H54 (cell line): ENCODE measurements at places on chromosomes 2 and 18.

GRCh38 chr2:67917332-67918054 is 145.3 kb downstream of the C1D start:
- peak; percentile 49 for DNase-seq

- peak; percentile 69 for DNase-seq
Observed at GRCh38 chr2:29115797-29116781, 874 bp downstream of the CLIP4 start.

- DNase-seq, result no peak
Observed at GRCh38 chr18:48227206-48227605, 182.0 kb downstream of the ZBTB7C start.

DNA sequence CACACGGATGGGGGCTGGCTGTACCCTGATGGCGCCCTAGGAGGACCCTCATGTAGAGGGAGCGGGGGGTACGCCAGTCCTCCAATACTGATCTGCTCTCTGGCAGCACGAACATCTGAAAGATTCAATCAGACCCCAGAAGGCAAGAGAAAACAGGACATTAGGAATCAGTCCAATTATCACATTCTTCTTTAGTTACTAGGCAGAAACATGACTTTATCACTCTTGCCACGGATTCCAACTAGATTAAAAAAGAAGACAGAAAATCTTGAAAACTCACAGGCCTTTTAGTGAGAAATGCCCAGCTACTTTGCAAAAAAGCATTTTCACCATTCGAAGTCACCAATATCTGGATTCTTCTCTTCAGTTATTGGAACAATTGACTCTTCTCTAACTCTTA is 68.4 kb downstream of the ID2 start:
- DNase-seq, result no peak

GRCh38 chr2:101710471-101711318 is 13.2 kb downstream of the MAP4K4 start:
- DNase-seq, result no peak

DNA sequence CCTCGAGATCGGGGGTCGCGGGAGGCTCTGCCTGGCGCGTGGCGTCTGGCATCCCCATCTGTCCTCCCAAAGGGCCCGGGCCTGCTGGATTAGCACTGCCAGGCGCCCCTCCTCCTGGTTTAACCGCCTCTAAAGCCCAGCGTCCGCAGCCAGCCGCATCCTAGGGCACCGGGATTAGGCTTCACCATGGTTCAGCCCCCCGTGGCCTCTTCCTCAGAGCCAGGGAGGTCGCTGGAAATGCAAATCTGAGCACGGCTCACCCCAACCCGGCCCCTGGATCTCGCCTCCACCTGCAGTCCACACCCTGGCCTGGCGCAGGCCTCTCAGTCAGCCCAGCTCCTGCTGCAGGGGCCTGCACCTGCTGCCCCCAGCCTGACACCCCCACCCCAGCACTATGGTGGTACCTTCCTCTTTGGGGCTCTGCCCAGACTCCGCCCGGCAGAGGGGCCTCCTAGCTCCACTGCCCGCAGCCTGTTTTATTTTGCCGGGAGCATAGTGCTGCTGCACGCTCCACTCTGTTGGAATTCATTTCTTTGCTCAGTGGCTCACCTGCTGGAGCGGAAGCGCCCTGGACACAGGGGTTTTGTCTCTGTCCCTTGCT is 13.2 kb downstream of the PRELID3A start:
- no peak for DNase-seq

- no peak for DNase-seq
Observed at GRCh38 chr2:77800410-77800809, 278.2 kb upstream of the LRRTM4 start.

DNA sequence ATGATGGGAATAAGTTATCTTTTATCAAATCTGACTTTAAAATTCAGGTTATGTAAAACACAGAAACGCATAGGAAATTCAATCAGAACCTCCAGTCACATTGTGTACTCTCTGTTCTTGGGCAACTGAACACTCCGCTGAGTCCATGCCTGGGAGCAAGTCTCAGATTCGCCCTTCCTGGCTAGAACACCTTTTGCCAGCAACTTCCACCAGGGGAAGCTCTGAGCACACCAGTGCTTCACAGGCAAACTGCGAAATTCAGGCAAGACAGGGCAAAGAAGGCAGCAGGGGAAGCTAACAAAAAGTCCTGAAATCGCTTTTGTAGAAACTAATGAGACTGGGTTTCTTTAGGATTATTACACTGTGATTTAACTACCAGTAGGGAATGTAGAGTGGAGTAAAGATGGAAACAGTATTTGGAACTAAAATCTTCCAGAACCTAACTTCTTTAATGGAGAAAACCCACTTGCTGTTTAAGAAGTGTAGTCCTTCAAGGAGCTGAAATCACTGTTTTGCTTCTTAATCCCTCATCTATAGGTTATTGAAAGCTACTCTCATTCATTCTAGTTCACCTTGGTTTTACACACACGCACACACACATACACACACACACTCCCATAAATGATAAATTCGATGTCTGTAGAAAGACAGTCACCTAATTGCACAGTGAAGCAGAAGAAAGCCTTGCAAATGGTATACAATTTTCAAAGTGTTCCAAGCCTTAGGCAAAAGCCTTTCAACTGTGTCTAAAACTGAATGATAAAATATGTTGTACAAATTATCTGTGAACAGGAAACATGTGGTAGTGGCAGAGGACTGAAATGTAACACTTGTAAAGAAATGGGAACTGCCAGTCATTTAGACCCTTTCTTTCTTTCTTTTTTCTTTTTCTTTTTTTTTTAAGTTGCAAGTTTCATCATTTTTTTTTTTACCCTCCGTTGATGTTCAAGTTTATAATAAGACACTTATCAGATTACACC is 214.5 kb downstream of the TMEM182 start:
- peak; percentile 5 for DNase-seq

DNA sequence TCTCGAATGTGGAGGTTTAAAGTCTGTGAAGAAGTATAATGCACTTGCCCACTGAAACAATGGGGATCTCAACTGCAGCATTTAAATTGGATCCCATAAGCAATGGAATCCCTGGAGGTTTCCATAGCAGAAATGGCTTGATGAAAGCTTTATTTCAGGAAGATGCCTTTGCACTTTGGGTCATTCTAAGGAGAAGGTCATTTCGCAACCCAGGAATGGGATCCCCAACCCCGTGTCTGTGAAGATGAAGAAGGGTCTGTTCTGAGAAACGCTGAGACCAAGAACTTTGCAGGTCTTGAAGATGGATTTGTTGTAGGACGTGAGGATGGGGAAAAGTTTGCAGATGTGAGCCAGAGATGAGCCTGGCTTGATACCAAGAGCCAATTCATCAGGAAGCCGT is 1.8 kb upstream of the KCNG3 start:
- DNase-seq, result no peak

- DNase-seq, result no peak
Observed at GRCh38 chr18:23487738-23488570, 15.4 kb upstream of the RMC1 start.

GRCh38 chr2:36919041-36919837 is 47.1 kb downstream of the STRN start:
- no peak for DNase-seq

DNA sequence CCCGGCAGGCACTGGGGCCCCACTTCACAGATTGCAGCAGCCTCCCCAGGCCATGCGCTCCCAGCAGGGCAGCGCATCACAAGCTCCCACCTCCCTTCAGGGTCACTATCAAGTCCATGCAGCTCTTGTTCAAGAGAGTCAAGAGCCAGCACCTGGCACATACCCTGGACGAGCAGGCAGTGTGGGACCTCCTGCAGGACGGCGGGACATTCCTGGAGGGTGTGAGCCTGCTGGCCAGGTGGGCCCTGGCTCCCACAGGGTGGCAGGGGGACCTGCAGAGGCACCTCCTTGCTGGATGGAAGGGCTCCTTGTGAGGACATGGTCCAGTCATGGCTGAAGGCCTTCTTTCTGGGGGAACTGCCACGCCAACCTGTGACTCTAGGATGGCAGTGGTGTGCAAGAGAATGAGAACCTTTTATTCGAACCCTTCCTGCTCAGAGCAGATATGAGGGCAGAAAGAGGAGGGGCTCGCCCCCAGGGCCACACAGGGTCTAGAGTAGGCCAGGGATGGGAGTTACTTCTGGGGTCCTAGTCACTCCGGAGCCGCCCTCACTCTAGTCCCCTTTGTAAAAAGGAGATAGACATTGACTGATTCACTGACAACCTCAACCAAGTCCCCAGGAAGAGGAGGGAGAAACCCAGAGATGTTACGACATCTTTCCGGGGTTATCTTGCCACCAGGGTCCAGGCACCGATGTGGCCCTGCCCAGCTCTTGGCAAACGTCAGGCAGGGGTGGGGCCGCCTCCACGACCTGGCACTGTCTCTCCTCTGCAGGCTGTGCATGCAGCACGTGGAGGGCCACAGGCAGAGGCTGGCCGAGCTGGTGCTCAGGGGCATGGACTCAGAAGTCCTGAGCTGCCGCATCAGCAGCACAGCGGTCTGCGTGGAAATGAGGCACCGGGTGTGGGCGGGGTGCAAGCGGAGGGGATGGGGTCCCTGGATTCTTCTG is 31.3 kb downstream of the HJURP start:
- no peak for DNase-seq

GRCh38 chr2:98815795-98816194 is 84.9 kb upstream of the MGAT4A start:
- DNase-seq, result no peak

DNA sequence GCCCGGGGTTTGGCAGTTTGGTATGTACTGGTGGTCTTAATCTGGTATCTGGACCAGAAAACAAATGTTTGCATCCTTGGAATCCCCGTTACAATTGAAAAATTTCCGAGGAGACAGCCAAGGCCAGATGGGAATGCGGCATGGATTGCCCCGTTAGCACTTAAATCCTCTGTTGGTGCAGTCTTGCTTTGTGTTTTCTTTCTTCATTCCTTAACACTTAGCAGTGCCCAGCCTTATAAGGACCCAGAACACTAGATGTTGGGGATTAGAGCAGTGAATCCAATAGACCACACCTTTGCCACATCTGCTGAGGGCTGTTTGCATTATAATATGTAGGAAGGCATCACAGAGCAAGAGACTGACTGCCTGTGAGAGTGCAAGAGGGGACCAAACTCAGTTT is 12.8 kb upstream of the ZNF532 start:
- no peak for DNase-seq

DNA sequence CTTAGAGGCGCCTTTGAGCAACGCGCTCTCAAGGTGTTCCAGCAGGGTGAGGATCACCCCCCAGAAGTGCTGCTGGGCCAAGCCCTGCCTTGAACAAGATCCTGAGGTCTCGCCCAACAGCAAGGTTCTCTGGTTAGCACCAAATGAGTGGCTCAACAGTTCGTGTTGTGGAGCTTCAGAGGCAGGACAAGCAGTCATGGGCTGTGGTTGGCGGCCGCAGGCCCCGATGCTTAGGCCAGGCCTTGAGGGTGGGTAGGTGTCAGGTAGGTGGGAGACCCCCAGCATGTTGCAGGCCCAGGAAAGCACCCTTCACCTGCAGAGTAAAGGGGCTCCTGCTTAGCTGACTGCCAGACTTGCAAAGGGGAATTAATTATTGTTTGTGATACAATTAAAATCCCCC is 70.2 kb upstream of the FOSL2 start:
- DNase-seq, result no peak

DNA sequence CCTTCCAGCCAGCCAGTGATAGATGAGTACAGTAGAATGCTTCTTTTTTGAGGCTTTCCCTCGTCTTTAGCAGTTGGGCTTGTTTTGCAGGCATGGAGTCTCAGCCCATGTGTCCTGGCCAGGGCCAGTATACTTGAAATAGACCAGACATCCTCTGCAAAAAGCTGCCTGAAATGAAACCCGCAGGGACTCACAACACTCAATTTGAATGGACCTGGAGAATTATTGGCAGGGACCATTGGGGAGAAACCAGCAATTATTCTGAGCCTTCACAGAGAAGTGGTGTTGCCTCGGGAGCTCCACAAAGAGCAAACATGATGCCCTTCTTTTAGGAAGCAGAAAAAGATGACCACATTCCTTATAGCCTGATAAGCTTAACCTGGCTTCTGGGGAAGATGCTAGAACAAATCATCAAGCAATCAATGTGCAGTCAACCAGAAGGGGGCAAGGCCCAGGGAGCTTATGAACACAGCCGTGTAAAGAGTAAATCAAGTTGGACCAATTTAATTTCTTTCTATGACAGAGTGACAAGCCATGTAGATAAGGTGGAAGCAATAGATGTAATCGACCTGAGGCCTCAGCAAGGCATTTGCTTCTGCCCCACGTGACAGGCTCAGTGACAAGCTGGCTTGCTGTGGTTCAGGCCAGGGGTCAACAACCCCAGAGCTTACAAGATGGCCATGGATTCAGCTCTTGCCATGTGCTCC is 42.1 kb downstream of the BOD1L2 start:
- DNase-seq, result no peak

- DNase-seq, result no peak
Observed at GRCh38 chr2:78068808-78069207, 546.6 kb upstream of the LRRTM4 start.

GRCh38 chr18:2303517-2304238 is 267.6 kb downstream of the METTL4 start:
- peak; percentile 12 for DNase-seq

DNA sequence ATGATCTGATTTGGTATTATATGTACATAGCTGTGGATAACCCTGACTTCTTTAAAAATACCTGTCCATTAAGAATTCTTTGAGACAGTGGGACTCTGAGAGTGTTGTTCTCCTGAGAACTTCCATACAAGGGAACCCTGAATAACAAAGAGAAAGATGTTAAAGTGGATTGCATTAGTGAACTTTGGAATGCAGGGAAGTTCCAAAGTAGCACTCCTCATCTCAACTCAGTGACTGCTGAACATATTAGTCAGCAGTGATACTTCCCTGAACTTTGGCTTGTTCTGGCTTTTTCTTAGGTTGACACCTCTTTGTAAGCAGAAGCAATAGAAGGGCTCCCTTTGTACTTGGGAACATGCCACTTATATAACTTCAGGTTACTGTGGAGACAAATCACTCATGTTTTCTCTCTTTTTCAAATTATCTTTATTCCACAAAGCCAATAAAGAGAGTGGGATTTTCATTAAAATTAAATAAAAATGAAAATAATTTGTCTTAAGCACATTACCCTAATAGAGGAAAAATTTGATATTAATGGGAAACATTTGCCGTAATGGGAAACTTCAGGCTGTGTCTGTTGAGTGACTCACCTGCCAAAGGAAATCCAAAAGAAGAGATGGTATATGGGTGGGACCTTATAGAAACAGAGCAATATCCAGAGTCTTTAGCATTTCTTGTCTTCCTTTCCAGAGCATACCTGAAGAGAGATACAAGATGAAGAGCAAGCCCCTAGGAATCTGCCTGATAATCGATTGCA is 33.3 kb downstream of the CFLAR start:
- no peak for DNase-seq

DNA sequence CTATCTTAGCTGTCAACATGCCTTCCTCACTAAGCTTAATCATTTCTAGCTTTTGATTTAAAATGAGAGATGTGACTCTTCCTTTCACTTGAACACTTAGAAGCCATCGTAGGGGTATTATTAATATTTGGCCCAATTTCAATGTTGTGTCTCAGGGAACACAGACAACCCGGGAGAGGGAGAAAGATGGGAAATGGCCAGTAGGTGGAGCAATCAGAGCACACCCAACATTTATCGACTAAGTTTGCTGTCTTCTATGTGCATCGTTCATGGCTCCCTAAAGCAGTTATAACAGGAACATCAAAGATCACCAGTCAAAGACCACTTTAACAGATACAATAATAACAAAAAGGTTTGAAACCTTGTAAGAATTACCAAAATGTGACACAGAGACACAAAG is 110.2 kb downstream of the OLA1 start:
- DNase-seq, result no peak
